Tibial nerve (tissue), 4 donors: ENCODE measurements at places on chromosomes 1 and 21.
A peak's percentile ranks its signal among the peaks of the same experiment; 100 is the strongest.

GRCh38 chr1:228268881-228269265 is 61.0 kb downstream of the OBSCN start:
- H3K4me3 ChIP-seq: no peak overlapping the region
- no peak for DNase-seq
- peaks cover 47% of the 10 kb centered on the region for H3K36me3 ChIP-seq
- no peaks in the 10 kb centered on the region for H3K4me1 ChIP-seq
- no peak overlapping the region for H3K27ac ChIP-seq
- no peaks in the 10 kb centered on the region for H3K27me3 ChIP-seq

- H3K4me1 ChIP-seq: no peaks in the 10 kb centered on the region
- no peaks in the 10 kb centered on the region for H3K36me3 ChIP-seq
- no peak for DNase-seq
Observed at GRCh38 chr1:59827055-59827643, 12.4 kb downstream of the HOOK1 start.

GRCh38 chr21:35197992-35198431 is 148.9 kb upstream of the RUNX1 start:
- DNase-seq: no peak
- H3K4me1 ChIP-seq: no peaks in the 10 kb centered on the region
- no peaks in the 10 kb centered on the region for H3K36me3 ChIP-seq
- H3K27me3 ChIP-seq: no peaks in the 10 kb centered on the region
- no peak overlapping the region for H3K4me3 ChIP-seq
- no peak overlapping the region for H3K27ac ChIP-seq

- no peaks in the 10 kb centered on the region for H3K36me3 ChIP-seq
- no peak overlapping the region for H3K27ac ChIP-seq
- no peak overlapping the region for H3K4me3 ChIP-seq
- H3K27me3 ChIP-seq: no peaks in the 10 kb centered on the region
- no peaks in the 10 kb centered on the region for H3K4me1 ChIP-seq
- DNase-seq: no peak
Observed at GRCh38 chr1:17184822-17185484, 20.0 kb upstream of the PADI1 start.

DNA sequence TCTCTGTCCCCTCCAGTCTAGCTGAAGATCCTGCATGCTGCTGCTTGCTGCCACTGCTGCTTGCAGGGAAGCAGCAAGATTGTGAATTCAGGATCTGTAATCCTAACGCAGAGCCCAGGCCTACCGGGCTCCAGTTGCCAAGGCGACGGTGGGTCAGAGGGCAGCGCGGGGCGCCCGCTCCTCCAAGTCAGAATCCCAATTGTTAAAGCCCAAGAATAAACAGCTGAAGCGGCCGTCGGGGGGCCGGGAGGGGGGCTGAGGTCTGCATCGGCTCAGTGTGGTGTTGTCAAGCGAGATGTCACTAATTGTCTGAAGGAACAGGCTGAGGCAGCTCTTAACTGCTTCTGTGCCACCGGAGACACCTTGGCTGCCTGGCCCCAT is 36.8 kb downstream of the AHDC1 start:
- no peaks in the 10 kb centered on the region for H3K27me3 ChIP-seq
- no peaks in the 10 kb centered on the region for H3K4me1 ChIP-seq
- peak overlapping the region; percentile 95 for H3K27ac ChIP-seq
- DNase-seq: no peak
- no peak overlapping the region for H3K4me3 ChIP-seq

DNA sequence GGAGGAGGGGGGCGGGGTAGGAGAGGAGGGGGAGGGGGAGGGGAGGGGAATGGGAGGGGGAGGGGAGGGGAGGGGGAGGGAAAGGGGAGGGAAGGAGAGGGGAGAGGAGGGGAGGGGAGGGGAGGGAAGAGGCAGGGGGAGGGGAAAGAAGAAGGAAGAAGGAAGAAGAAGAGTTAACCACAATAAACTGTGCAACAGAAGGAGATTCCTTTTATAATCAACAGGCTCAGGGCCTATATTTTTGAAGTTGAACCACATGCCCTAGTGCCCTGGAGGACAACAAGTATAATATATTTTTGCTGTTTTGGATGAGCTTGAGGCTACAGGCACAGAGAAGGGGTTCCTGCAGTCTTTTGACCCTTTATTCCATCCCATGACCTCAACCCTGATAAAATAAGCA is 228.2 kb upstream of the IRF2BP2 start:
- no peaks in the 10 kb centered on the region for H3K27me3 ChIP-seq
- H3K27ac ChIP-seq: no peak overlapping the region
- no peaks in the 10 kb centered on the region for H3K4me1 ChIP-seq
- H3K36me3 ChIP-seq: no peaks in the 10 kb centered on the region
- H3K4me3 ChIP-seq: no peak overlapping the region

GRCh38 chr1:117632269-117633067 is 26.6 kb downstream of the TENT5C start:
- no peak for DNase-seq
- H3K4me3 ChIP-seq: no peak overlapping the region
- H3K4me1 ChIP-seq: no peaks in the 10 kb centered on the region
- H3K27ac ChIP-seq: no peak overlapping the region
- no peaks in the 10 kb centered on the region for H3K27me3 ChIP-seq

DNA sequence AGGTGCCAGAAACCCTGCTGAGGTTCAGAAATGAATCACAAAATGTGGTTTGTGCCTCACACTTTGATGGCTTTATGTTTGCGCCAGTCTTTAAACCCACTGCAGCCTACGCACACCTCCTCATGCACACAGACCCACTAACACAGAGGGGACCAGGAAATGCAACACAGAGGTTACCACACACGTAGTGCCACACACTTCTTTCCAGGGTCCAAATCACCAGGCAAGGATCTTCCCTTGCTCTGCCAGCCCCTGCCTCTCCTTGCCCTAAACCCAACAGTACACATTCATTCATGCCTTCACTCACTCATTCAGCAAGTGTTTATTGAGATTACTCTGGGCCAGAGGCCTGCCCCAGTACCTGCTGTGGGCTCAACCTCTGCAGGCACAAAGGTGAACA is 17.5 kb downstream of the MAB21L3 start:
- H3K36me3 ChIP-seq: no peaks in the 10 kb centered on the region
- H3K4me3 ChIP-seq: no peak overlapping the region
- no peak overlapping the region for H3K27ac ChIP-seq
- peaks cover 7% of the 10 kb centered on the region for H3K27me3 ChIP-seq

GRCh38 chr1:224541072-224541790 is 74.9 kb upstream of the CNIH3 start:
- H3K36me3 ChIP-seq: no peaks in the 10 kb centered on the region
- no peak overlapping the region for H3K4me3 ChIP-seq
- no peak for DNase-seq
- no peak overlapping the region for H3K27ac ChIP-seq

DNA sequence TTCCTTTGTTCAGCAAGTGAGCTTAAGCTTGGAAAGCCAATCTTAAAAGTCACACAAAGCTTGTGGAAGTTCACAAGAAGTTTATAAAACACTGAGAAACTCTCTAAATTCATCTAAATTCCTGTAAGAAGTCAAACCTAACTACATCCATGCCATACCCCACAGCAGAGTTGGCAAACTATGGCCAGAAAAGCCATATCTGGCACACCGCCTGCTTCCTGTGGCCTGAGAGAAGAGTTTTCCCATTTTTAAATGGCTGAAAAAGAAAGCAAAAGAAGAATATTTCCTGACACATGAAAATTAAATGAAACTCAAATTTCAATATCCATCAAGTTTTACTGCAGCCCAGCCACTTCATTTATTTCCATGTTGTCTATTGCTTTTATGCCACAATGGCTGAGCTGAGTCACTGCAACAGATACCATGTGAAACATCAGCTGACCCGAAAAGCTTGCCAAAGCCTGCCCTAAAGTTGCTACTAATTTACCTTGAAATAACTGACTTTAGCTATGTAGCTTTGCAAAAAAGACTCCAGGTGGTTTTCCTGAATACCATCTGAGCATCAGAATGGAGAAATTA is 237.1 kb downstream of the SLC45A1 start:
- no peaks in the 10 kb centered on the region for H3K36me3 ChIP-seq
- peaks cover 9% of the 10 kb centered on the region for H3K4me1 ChIP-seq
- H3K27ac ChIP-seq: no peak overlapping the region
- peak; percentile 17 for DNase-seq

DNA sequence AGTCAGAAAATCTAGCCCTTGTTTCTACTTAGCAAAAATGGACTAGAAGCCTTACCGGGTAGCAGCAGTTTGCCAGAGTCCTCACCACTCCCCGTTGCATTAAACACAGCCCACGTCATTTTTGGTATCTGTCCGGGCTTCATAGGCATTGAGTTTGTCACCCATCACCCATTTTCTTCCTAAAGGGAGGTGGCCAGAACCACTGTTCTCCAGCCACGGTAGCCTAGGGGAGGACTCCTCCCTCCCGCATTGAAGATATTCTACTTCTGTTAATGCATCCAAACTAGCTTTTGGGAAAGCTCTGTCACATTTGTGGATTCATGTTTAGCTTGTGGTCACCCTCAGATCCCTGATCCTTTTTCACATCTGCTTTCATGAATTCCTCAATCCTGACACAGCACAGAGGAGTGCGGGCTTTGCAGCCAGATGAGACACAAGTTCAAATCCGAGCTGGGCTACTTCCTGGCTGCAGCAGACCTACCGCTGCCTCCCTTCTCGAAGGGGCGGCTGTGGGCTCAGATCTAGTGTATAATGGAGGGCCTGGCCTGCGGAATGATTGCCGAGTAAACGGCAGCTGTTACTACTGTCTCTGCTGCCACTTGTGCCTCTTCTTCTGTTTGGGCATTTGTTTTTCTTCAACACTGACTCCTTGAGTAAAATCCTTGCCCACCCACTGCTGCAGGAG is 63.2 kb upstream of the EFHD2 start:
- no peak for DNase-seq
- no peaks in the 10 kb centered on the region for H3K27me3 ChIP-seq
- H3K36me3 ChIP-seq: no peaks in the 10 kb centered on the region
- no peak overlapping the region for H3K4me3 ChIP-seq

- no peak for DNase-seq
- H3K36me3 ChIP-seq: no peaks in the 10 kb centered on the region
- no peak overlapping the region for H3K27ac ChIP-seq
- no peaks in the 10 kb centered on the region for H3K27me3 ChIP-seq
Observed at GRCh38 chr1:183237046-183237445, 51.0 kb downstream of the LAMC2 start.

DNA sequence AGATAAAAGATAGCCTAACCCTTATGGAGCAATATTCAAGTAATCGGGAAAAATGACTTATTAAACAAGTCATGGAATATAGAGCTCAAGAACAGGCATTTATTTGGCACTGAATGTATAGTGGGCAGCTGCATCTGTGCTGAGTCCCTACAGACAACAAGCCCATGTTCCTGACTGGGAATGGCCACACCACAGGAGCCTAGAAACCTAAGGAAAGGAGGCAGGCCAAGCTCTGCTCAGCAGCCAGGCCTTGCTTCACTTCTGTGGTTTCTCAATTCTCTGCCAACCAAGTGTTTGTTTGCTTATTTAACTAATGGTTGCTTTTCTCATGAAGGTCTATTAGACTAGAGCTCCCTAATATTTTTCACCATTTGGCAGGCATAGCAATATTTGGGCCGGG is 21.5 kb downstream of the AK2 start:
- no peaks in the 10 kb centered on the region for H3K27me3 ChIP-seq
- H3K4me1 ChIP-seq: peaks cover 2% of the 10 kb centered on the region
- no peaks in the 10 kb centered on the region for H3K36me3 ChIP-seq
- H3K27ac ChIP-seq: no peak overlapping the region
- no peak overlapping the region for H3K4me3 ChIP-seq

GRCh38 chr1:179889589-179889988 is 7.5 kb downstream of the TOR1AIP1 start:
- no peak overlapping the region for H3K4me3 ChIP-seq
- peaks cover 11% of the 10 kb centered on the region for H3K4me1 ChIP-seq
- H3K36me3 ChIP-seq: peaks cover 81% of the 10 kb centered on the region
- DNase-seq: no peak
- H3K27ac ChIP-seq: no peak overlapping the region
- no peaks in the 10 kb centered on the region for H3K27me3 ChIP-seq

DNA sequence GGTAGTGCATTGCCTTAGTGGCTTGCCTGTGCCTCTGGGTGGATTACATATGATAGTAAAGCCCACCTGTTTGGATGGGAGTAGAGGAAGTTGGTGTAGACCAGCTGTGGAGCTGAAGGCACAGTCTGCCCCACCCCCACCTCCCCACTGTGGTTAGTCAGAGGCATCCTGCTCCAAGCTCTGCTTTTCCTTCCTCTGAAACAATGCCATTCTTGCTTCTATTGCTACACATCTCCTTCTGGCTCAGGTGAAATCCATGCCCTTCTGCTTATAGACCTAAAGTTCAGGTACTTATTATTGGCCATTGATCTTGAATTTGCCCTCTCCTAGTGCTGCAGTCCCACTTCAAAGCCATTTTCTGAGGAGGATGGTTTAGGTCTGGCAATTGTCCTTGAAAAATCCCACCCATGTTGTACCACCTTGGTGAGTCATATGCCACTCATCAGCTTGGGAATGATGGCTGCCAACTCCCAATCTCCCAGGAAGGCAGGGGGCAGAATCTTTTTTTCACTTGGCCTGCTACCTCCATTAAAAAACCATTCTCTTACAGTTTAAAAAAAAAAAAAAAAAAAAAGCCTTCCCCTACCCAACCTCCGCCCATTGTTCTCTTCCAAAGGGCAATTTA is 6.7 kb upstream of the TXLNA start:
- DNase-seq: no peak
- H3K27me3 ChIP-seq: no peaks in the 10 kb centered on the region
- H3K36me3 ChIP-seq: no peaks in the 10 kb centered on the region
- H3K4me1 ChIP-seq: no peaks in the 10 kb centered on the region
